T-helper 17 cell (primary cell): ENCODE measurements at places on chromosomes 12 and 14. TPM values are rescaled to one million over a fixed set of nuclear protein-coding genes. Genes with fewer than 3 reads are reported as not detected.
A peak's percentile ranks its signal among the peaks of the same experiment; 100 is the strongest.

MYBPC1 gene
- not detected for total RNA-seq

DNA sequence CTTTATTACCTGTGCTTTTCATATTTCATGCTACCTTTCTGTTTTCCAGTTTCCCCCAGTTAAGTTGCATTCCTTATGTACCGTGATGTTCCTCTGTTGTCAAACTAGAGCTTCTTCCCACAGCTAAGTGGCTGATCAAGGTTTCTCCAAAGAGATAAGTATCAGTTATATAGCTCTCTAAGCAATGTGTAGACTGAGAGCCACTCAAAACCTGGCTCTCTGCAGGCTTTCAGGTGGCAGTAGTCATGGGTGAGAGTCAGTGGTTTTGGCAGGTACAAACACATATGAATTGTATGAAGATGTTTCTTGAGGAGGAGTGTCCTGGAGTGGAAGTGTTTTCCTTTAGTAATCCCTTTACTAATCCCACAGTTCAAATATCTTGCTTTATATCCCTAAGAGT lies 28.4 kb downstream of the TXNRD1 start:
- no peak overlapping the region for H3K4me3 ChIP-seq
- peaks cover 6% of the 10 kb centered on the region for H3K36me3 ChIP-seq
- H3K27me3 ChIP-seq, result peaks cover 11% of the 10 kb centered on the region
- no peak overlapping the region for H3K27ac ChIP-seq
- peaks cover 3% of the 10 kb centered on the region for H3K4me1 ChIP-seq

DNA sequence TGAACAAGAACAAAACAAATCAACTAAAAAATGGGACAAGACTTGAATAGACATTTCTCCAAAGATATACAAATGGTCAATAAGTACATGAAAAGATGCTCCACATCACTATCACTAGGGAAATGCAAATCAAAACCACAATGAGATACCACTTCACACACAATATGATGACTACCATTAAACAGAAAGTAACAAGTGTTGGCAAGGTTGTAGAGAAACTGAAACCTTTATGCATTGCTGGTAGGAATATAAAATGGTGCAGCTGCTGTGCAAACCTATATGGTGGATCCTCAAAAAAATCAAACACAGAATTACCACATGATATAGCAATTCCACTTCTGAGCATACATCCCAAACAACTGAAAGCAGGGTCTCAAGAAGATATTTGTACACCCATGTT lies 5.2 kb downstream of the SMAGP start:
- no peak overlapping the region for H3K4me3 ChIP-seq
- H3K27ac ChIP-seq, result no peak overlapping the region
- H3K27me3 ChIP-seq, result no peaks in the 10 kb centered on the region
- DNase-seq, result no peak
- H3K36me3 ChIP-seq, result peaks cover 2% of the 10 kb centered on the region
- peaks cover 28% of the 10 kb centered on the region for H3K4me1 ChIP-seq

DNA sequence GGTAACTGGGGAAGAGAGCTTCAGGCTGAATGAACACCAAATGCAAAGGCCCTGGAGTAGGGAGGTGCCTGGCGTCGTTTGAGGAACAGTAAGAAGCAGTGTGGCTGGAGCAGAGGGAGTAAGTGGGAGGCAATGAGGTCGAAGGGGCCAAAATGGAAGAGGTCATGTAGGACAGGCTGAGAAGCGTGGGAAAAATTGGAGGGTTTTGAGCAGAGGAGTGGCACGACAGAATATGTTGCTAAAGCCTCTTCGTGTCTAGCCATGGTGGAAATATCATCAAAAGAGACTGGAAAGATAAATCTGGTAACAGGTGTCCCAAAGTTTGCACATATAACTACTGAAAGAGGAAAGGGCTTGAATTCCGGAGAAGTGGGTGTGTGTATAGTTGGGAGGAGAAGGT lies 1.9 kb downstream of the TRIM9 start:
- H3K27ac ChIP-seq, result no peak overlapping the region
- no peak for DNase-seq
- H3K4me1 ChIP-seq, result peaks cover 20% of the 10 kb centered on the region
- H3K36me3 ChIP-seq, result peaks cover 4% of the 10 kb centered on the region
- H3K4me3 ChIP-seq, result peak overlapping the region; percentile 74

- peaks cover 25% of the 10 kb centered on the region for H3K4me1 ChIP-seq
- H3K27ac ChIP-seq, result peak overlapping the region; percentile 34
- H3K4me3 ChIP-seq, result no peak overlapping the region
- no peak for DNase-seq
- peaks cover 6% of the 10 kb centered on the region for H3K36me3 ChIP-seq
- H3K27me3 ChIP-seq, result peaks cover 48% of the 10 kb centered on the region
Observed at GRCh38 chr14:50875359-50876070, 3.7 kb downstream of the ABHD12B start.
